Trophoblast cell (in vitro differentiated cells and primary cell): ENCODE measurements at places on chromosomes 7 and 10.

- DNase-seq, result no peak
- H3K4me3 ChIP-seq, result no peak overlapping the region
- H3K36me3 ChIP-seq, result no peaks in the 10 kb centered on the region
Observed at GRCh38 chr7:18540396-18540795, 44.8 kb downstream of the HDAC9 start.

DNA sequence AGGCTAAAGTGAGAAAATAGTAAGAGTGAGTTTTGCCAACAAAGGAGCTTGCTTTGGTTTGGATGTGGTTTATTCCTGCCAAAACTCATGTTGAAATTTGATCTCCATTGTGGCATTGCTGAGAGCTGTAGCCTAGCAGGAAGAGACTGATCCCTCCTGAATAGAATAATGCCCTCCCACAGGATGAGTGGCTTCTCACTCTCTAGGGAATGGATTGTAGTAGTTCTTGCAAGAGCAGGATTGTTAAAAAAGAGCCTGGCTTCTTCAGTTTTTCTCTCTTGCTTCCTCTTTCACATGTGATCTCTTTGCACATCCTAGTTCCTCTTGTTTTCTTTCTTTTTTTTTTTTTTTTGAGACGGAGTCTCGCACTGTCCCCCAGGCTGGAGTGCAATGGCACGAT lies 34.4 kb downstream of the ASAH2 start:
- H3K4me3 ChIP-seq, result no peak overlapping the region
- H3K4me1 ChIP-seq, result no peaks in the 10 kb centered on the region
- DNase-seq, result no peak
- no peaks in the 10 kb centered on the region for H3K27me3 ChIP-seq

- no peak within 1 kb of the TSS for H3K4me3 ChIP-seq
- no peak within 1 kb of the TSS for H3K27ac ChIP-seq
- H3K27me3 ChIP-seq, result no peaks in the 10 kb centered on the region
Observed at GRCh38 chr7:99597762-99598501, at the start of gene TMEM225B. TMEM225B (plus strand) TSS chr7:99598267; CDS start chr7:99604389, 6,122 bp downstream.

DNA sequence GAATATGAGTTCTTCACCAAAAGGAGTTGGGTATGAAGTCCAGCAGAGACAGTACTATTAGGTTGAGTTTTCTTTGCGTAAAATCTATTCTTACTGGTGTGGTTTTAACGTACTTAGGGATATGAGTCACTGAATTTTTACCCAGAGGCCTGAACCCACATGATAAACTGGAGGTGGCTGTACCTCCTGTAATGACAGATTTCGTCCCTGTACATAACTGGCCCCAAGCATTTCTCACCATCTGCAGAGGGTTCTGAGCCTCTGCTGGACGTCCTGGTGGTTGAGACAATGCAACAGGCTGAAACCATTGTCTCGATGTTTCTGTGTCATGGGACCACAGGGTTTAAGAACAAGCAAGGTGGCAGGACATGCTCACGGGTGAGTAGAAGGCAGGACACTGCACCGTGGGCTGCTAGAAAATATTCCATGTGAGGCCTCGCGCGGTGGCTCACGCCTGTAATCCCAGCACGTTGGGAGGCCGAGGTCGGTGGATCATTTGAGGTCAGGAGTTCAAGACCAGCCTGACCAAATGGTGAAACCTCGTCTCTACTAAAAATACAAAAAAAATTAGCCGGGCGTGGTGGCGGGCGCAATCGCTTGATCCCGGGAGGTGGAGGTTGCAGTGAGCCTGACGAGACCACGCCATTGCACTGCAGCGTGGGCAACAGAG lies 233.9 kb downstream of the DNAJB6 start:
- no peak overlapping the region for H3K27ac ChIP-seq
- no peaks in the 10 kb centered on the region for H3K4me1 ChIP-seq
- no peaks in the 10 kb centered on the region for H3K27me3 ChIP-seq
- DNase-seq, result no peak
- no peaks in the 10 kb centered on the region for H3K36me3 ChIP-seq
- H3K4me3 ChIP-seq, result no peak overlapping the region

GRCh38 chr7:75830978-75831377 lies 17.4 kb upstream of the CCL24 start:
- no peaks in the 10 kb centered on the region for H3K27me3 ChIP-seq
- H3K4me1 ChIP-seq, result peaks cover 3% of the 10 kb centered on the region
- H3K4me3 ChIP-seq, result no peak overlapping the region
- H3K27ac ChIP-seq, result no peak overlapping the region
- DNase-seq, result no peak
- no peaks in the 10 kb centered on the region for H3K36me3 ChIP-seq

DNA sequence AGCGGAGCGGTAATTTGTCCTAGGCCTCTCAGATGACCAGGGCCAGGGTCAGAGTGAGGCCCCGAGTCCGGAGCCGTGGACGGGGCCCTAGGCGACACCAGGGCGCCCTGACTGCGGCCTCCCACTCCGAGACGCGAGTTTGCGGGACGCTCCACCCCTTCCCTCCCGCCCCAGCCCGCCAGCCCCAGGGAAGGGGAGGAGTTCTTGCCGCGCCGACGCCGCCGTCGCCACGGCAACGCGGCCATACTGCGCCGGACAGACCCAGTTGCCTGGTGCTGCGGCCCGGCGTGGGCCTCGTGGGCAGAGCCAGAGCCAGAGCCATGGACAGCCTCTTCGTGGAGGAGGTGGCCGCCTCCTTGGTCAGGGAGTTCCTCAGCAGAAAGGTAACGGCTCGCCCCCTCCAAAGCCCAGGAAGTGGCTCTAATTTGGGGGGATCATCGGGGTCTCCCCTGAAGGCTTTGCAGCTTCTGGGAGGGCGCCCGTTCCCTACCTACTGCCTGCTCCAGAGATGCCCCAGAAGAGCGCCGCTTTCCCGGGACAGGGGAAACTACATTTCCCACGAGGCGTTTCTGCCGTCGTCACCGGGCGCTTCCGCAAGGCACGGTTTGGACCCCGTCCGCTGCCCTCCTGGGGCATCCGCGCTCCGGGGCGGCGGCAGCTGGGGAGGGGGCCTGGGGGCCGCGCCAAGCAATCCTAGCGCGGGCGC lies at the start of gene MINDY4:
Gene MINDY4, plus strand, starts transcription at position 244 of the 706 bp plus-strand sequence. Its CDS starts 77 bp downstream, at position 321.
- peak; percentile 65 for DNase-seq
- peak within 1 kb of the TSS; percentile 81 for H3K4me3 ChIP-seq
- H3K36me3 ChIP-seq, result no peaks in the 10 kb centered on the region

- no peak overlapping the region for H3K4me3 ChIP-seq
- no peak for DNase-seq
- H3K4me1 ChIP-seq, result peaks cover 11% of the 10 kb centered on the region
- H3K27ac ChIP-seq, result no peak overlapping the region
- H3K36me3 ChIP-seq, result no peaks in the 10 kb centered on the region
- no peaks in the 10 kb centered on the region for H3K27me3 ChIP-seq
Observed at GRCh38 chr10:119247550-119247894, 40.2 kb downstream of the GRK5 start.

DNA sequence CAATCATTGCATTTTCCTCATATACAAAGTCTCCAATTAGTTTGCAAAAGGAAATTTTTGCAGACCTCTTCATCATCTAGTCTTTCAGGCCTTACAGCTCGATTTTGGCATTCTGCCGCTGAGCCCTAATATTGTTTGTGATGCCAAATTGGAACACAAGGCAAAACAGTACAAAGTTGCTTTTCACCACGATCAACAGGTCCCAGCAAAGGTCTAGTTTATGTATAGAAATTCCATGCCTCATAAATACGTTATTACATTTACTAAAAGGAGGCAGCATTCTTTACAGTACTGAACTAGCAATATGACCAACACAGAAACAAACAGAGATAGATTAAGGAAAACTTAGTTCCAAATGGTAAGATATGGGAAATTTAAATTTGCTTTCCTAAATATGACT lies 7.0 kb upstream of the DNAJC1 start:
- no peaks in the 10 kb centered on the region for H3K36me3 ChIP-seq
- H3K4me3 ChIP-seq, result no peak overlapping the region
- H3K27me3 ChIP-seq, result no peaks in the 10 kb centered on the region

DNA sequence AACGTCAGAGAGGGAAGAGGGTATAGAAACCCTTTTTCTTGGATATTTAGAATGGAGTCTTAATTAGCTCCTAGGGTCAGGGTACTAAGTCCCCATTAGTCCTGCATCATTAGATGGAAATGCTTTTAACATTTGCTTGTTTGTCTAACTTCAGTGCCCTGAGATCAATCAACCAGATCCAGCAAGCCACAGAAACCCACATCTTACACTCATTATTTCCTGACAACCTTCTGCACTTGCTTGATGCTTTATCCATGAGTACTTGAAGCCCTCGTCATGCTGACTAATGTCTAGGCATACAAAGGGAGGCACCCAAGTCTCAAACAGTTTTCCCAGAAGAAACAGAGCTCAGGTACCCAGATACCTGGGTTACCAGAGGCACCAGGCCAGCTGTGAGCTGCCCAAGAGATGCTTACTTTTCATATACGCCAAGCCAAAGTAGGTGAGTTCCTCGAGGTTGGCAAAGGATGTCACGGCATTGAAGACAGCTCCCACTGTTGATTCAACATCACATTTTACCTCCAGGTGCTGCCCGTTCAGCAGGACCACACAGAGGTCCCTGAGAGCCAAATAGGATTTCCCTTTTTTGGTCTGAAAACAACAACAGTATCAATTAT lies 42.7 kb downstream of the FRMPD2 start:
- no peak for DNase-seq
- no peaks in the 10 kb centered on the region for H3K27me3 ChIP-seq
- H3K4me3 ChIP-seq, result no peak overlapping the region
- peaks cover 6% of the 10 kb centered on the region for H3K4me1 ChIP-seq

- no peak overlapping the region for H3K27ac ChIP-seq
- DNase-seq, result no peak
- no peaks in the 10 kb centered on the region for H3K36me3 ChIP-seq
- no peaks in the 10 kb centered on the region for H3K27me3 ChIP-seq
- H3K4me1 ChIP-seq, result no peaks in the 10 kb centered on the region
Observed at GRCh38 chr7:96026611-96027010, 254.3 kb downstream of the DYNC1I1 start.

DNA sequence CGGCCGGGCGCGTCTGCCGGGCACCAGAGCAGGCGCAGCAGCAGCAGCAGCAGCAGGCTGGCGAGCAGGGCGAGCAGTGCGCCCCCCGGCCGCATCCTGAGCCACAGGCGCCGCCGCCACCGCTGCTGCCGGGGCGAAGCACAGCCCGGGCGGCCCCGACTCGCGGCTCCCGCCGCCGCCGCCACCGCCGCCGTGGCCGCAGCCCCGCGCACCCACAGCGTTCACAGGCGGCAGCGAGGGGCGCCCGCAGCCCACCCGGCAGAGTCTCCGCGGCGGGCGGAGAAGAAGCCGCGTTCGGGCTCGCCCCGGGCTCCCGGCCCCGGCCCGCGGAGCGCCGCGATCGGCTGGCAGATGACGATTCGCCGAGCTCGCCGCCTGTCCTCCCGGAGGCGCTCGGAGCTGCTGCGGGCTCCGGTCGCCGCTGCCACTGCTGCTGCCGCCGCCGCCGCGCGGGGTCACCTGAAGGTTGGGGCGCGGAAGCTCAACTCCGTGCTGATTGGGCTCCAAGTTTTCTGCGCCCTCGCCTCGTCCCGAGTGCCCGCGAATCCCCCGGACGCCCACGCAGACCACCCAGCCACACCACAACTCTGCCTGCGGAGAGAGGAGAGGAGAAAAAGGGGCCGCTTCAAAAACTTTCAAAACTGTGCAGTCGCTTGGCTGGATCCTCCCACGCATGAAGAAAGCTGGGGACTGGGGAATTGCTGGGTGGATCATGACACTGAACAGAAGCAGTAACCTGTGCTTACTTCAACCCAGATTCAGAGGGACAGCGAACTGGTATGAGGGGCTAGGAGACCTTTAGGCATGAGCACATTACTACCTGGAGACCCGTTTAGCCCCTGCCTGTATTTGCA lies at the start of gene ST8SIA6:
Gene ST8SIA6, minus strand, starts transcription at position 435 of the 854 bp plus-strand sequence. Its CDS starts 340 bp downstream, at position 95.
- DNase-seq, result no peak
- H3K36me3 ChIP-seq, result no peaks in the 10 kb centered on the region
- no peak within 1 kb of the TSS for H3K27ac ChIP-seq
- peaks cover 32% of the 10 kb centered on the region for H3K27me3 ChIP-seq
- peaks cover 8% of the 10 kb centered on the region for H3K4me1 ChIP-seq

DNA sequence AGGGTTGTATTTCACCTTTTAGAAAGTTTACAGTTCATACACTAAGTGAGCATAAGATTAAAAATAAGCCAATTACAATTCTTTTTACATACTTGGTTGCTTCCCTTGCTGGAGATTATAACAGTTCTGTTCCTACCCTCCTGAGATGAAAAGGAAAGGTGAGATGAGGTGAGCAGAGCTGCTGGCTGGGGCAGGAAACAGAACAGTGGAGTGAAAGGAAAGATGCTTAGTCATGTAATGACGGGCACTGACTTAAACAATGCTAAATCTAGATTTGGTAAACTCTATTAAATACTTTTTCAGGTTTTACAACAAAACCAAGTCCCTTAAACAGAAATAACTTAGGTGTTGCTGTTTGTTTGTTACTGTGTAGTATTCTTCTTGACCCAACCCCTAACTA lies 19.9 kb upstream of the ZEB1 start:
- DNase-seq, result no peak
- H3K27ac ChIP-seq, result no peak overlapping the region
- H3K36me3 ChIP-seq, result no peaks in the 10 kb centered on the region
- no peak overlapping the region for H3K4me3 ChIP-seq

DNA sequence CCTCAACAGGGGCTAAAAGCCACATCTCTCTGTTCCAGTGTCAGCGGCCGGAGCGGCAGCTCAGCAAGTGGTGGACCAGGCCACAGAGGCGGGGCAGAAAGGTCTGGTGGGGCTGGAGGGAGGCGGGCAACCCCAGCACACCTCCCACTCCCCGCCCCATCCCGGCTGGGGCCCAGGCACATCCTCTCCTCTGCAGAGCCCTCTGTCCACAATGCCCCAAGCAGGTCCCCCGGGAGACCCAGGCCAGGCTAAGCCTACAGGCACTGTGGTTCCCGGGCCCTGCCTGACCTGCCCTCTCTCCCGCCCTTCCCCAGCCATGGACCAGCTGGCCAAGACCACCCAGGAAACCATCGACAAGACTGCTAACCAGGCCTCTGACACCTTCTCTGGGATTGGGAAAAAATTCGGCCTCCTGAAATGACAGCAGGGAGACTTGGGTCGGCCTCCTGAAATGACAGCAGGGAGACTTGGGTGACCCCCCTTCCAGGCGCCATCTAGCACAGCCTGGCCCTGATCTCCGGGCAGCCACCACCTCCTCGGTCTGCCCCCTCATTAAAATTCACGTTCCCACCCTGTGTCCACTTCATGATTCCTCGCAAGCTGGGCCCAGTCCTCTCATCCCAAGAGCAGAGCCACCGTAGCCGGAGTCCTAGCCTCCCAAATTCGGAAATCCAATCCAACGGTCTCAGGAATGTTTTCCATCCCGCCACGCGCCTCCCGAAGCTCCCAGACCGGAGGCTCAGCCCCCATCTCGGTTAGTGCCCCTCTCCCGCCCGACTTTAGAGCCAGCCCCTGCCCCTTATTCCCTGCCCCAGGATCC lies 2.1 kb downstream of the ADIRF start:
- H3K36me3 ChIP-seq, result no peaks in the 10 kb centered on the region
- H3K4me1 ChIP-seq, result peaks cover 10% of the 10 kb centered on the region
- H3K4me3 ChIP-seq, result peak overlapping the region; percentile 69
- DNase-seq, result peak; percentile 52
- no peak overlapping the region for H3K27ac ChIP-seq

- no peak overlapping the region for H3K4me3 ChIP-seq
- H3K27ac ChIP-seq, result no peak overlapping the region
- H3K4me1 ChIP-seq, result no peaks in the 10 kb centered on the region
- no peaks in the 10 kb centered on the region for H3K36me3 ChIP-seq
- no peak for DNase-seq
Observed at GRCh38 chr7:158238616-158239289, 348.9 kb downstream of the PTPRN2 start.

- peaks cover 2% of the 10 kb centered on the region for H3K4me1 ChIP-seq
- H3K27me3 ChIP-seq, result no peaks in the 10 kb centered on the region
- no peak overlapping the region for H3K4me3 ChIP-seq
- no peak overlapping the region for H3K27ac ChIP-seq
- no peaks in the 10 kb centered on the region for H3K36me3 ChIP-seq
Observed at GRCh38 chr7:29090836-29091601, 55.3 kb downstream of the CPVL start.
